Prostate gland (tissue), 2 donors: ENCODE measurements at places on chromosomes 5 and 9. TPM values are rescaled to one million over a fixed set of nuclear protein-coding genes. Genes with fewer than 3 reads are reported as not detected.
A peak's percentile ranks its signal among the peaks of the same experiment; 100 is the strongest.

- no peak for DNase-seq
- no peaks in the 10 kb centered on the region for H3K36me3 ChIP-seq
- H3K4me1 ChIP-seq = no peaks in the 10 kb centered on the region
- no peak overlapping the region for H3K4me3 ChIP-seq
Measured at GRCh38 chr9:10999646-11000045, 386.8 kb upstream of the PTPRD start.

Gene SPINK6
- not detected for total RNA-seq

DNA sequence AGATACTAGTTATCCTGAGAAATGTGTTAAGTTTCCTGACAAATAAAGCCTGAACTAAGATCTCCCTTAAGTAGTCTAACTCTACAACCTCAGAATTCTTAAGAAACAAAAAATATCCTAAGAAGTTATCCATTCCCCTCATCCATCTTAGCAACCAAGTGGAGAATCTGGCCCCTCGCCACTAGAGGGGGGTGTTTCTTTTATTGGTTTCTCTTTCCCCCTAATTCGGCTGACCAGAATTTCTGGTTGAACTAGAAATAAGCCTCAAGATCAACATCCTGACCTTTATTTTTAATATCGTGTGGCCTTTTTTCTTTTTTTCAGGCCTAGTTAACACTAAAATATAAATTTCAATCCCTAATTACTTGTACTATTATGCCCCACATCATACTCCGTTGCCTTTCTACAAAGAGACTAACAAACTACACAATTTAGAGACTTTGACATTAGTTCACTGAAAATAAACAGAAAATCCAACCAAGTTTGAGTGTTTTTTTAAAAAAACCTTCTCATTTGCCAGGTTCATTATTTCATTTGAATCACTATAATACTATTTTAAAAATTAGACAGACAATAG, 14.3 kb upstream of the NR4A3 start:
- H3K27ac ChIP-seq = no peak overlapping the region
- no peaks in the 10 kb centered on the region for H3K27me3 ChIP-seq
- DNase-seq = peak; percentile 65

- H3K4me3 ChIP-seq = no peak overlapping the region
- no peaks in the 10 kb centered on the region for H3K27me3 ChIP-seq
- no peaks in the 10 kb centered on the region for H3K4me1 ChIP-seq
- DNase-seq = no peak
Measured at GRCh38 chr5:39755452-39755851, 330.7 kb upstream of the DAB2 start.

Gene RNF183
- total RNA-seq = not detected

- H3K4me1 ChIP-seq = no peaks in the 10 kb centered on the region
- no peak overlapping the region for H3K4me3 ChIP-seq
- no peak for DNase-seq
Measured at GRCh38 chr5:73952872-73953271, 326.9 kb downstream of the ARHGEF28 start.

DNA sequence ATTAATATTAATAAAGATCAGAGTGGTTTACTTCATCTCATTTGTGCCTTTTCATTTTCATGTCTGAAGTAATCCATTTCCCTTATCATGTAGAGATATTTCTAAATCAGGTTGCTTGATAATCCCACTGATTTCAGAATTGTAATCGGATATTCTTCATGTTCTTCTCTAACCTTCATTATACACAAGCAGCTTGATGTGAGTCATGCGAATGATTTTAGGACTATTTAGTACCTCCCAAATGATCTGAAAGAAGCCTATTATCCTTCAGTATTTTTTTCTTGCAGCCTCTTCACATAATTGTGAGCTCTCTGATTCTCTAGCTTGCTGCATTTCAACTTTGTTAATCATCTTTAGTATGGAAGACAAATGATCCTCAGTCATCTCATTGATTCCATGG, 182.0 kb downstream of the GIN1 start:
- H3K27me3 ChIP-seq = no peaks in the 10 kb centered on the region
- no peaks in the 10 kb centered on the region for H3K4me1 ChIP-seq
- no peak overlapping the region for H3K27ac ChIP-seq

DNA sequence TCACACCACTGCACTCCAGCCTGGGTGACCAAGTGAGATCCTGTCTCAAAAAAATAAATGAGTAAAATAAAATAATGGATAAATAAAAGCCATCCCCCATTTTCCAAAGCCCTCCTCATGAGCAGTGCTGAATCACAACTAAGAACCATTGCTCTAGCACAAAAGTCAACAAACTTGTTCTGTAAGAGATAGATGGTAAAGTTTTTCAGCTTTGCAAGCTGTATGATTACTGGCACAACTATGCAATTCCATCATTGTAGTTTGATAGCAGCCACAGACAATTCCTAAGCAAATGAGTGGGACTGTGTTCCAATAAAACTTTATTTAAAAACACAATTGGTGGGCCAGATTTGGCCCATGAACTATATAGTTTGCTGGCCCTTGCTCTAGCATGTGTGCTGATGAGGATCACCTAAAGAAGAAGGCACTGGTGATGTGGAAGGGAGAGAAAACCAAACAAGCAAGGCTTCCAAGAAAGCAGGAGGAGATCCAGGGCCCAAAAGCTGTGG, 64.6 kb downstream of the NEURL1B start:
- no peak overlapping the region for H3K4me3 ChIP-seq
- H3K36me3 ChIP-seq = no peaks in the 10 kb centered on the region
- H3K4me1 ChIP-seq = no peaks in the 10 kb centered on the region
- no peak overlapping the region for H3K27ac ChIP-seq
- no peaks in the 10 kb centered on the region for H3K27me3 ChIP-seq

Gene LHFPL2
- total RNA-seq = 40.4 TPM

DNA sequence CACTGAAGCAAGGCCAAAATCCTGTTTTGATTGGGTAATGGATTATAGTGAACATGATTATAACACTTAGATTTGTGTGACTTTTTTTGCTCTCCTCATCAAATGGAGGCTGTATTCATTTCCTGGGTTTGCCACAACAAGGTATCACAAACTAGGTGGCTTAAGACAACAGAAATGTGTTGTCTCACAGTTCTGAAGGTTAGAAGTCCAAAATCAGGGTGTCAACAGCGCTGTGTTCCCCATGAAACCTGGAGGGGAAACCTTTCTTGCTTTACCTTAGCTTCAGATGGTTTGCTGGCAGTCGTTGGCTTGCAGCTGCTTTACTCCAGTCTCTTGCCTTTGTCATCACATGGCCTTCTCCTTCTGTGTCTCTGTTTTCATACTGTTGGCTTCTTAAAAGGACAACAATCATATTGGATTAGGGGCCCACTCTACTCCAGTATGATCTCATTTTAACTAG, 32.4 kb downstream of the CDC42SE2 start:
- H3K27ac ChIP-seq = no peak overlapping the region
- H3K27me3 ChIP-seq = no peaks in the 10 kb centered on the region
- no peak for DNase-seq

Gene GPR150
- total RNA-seq = 0.51 TPM

DNA sequence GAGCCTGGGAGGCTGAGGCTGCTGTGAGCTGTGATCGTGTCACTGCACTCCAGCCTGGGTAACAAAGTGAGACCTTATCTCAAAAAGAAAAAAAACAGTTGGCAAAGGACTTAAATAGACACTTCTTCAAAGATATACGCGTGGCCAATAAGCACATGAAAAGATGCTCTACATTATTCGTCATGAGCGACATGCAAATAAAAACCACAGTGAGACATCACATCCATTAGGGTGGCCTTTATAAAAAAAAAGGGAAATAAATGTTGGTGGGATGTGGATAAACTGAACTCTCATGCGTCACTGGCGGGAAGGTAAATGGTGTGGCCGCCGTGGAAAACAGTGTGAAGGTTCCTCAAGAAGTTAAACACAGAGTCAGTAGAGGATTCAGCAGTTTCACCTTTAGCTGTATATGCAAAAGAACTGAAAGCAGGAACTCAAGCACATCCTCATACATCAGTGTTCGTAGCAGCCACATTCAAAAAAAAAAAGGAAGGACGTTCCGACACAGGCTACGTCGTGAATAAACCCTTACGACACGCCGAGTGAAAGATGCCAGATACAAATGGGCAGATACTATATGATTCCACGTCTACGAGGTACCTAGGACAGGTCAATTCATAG, 24.5 kb upstream of the NRARP start:
- H3K4me3 ChIP-seq = no peak overlapping the region
- no peaks in the 10 kb centered on the region for H3K4me1 ChIP-seq
- H3K27me3 ChIP-seq = no peaks in the 10 kb centered on the region
- no peak for DNase-seq

DNA sequence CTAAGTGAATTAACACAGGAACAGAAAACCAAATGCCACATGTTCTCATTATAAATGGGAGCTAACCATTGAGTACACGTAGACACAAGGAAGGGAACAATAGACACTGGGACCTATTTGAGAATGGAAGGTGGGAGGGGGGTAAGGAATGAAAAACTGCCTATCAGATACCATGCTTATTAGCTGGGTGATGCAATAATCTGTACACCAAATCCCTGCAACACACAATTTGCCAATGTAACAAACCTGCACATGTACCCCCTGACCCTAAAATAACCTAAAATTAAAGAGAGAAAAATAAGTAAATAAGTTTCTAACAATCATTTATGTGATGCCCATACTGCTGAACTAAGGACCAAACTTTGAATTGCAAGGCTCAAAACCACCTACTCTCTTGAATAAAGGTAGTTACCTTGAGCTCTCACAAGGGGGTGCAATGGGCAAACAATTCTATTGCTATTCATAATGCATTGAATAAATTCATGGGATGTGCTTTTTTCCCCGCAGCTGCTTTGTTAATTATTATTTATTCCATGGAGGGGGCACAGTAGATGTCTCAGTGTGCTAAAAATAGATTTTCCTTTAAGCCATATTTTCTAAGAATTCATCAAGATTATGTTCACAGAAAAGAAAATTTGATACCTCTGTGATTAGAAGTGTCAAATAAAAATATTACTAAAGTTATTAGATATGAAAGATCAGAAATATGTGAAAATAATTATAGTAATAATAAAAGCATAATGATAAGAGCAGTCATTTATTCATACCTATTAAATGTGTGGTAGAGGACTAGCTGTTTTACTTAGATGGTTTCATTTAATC, 76.2 kb upstream of the PTPN3 start:
- DNase-seq = peak; percentile 33
- no peaks in the 10 kb centered on the region for H3K36me3 ChIP-seq
- no peaks in the 10 kb centered on the region for H3K4me1 ChIP-seq
- H3K4me3 ChIP-seq = no peak overlapping the region
- no peak overlapping the region for H3K27ac ChIP-seq

Gene PRKACG
- total RNA-seq = not detected

Gene PAPPA
- total RNA-seq = 1.8 TPM

Gene IL9
- total RNA-seq = not detected

- H3K27ac ChIP-seq = no peak overlapping the region
- no peaks in the 10 kb centered on the region for H3K36me3 ChIP-seq
- no peak overlapping the region for H3K4me3 ChIP-seq
- H3K27me3 ChIP-seq = peaks cover 2% of the 10 kb centered on the region
Measured at GRCh38 chr9:15116130-15116580, 190.9 kb downstream of the TTC39B start.

Gene SLC34A3
- total RNA-seq = 0.57 TPM

DNA sequence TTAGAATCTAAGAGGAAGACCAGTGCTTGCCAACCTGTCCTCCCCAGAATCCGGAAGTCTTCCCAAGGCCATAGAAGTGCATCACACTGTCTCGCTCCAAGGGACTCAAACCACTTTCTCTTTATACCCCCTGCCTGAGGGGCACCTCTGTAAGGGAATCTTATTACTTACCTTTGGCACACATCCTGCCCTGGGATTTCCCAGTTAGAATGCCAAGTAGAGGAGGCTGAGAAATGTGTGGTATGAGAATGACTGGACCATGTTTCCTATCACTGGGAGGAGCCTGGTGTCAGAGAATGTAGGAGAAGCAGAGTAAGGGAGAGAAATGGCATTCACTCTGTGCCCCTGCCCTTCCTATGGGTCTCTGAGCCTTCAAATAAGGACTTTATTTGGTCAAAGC, 85.8 kb downstream of the AOPEP start:
- H3K36me3 ChIP-seq = no peaks in the 10 kb centered on the region
- DNase-seq = no peak
- H3K27me3 ChIP-seq = no peaks in the 10 kb centered on the region
- no peak overlapping the region for H3K4me3 ChIP-seq

GRCh38 chr5:89260254-89260653, 377.3 kb upstream of the MEF2C start:
- no peaks in the 10 kb centered on the region for H3K36me3 ChIP-seq
- no peaks in the 10 kb centered on the region for H3K4me1 ChIP-seq
- H3K27ac ChIP-seq = no peak overlapping the region
- no peak overlapping the region for H3K4me3 ChIP-seq

- H3K36me3 ChIP-seq = no peaks in the 10 kb centered on the region
- no peak for DNase-seq
- H3K27ac ChIP-seq = no peak overlapping the region
Measured at GRCh38 chr9:137956688-137957385, 79.3 kb downstream of the CACNA1B start.

GRCh38 chr9:10265153-10265631, 347.6 kb downstream of the PTPRD start:
- no peak overlapping the region for H3K4me3 ChIP-seq
- H3K36me3 ChIP-seq = no peaks in the 10 kb centered on the region
- H3K4me1 ChIP-seq = no peaks in the 10 kb centered on the region
- H3K27ac ChIP-seq = no peak overlapping the region
- no peaks in the 10 kb centered on the region for H3K27me3 ChIP-seq

- H3K4me3 ChIP-seq = no peak overlapping the region
- no peaks in the 10 kb centered on the region for H3K27me3 ChIP-seq
- no peak overlapping the region for H3K27ac ChIP-seq
Measured at GRCh38 chr5:10712574-10713366, 48.3 kb downstream of the DAP start.

Gene UBAP1
- total RNA-seq = 72.2 TPM
